Mammary epithelial cell (primary cell): ENCODE measurements at places on chromosomes 2 and 18.
A peak's percentile ranks its signal among the peaks of the same experiment; 100 is the strongest.

DNA sequence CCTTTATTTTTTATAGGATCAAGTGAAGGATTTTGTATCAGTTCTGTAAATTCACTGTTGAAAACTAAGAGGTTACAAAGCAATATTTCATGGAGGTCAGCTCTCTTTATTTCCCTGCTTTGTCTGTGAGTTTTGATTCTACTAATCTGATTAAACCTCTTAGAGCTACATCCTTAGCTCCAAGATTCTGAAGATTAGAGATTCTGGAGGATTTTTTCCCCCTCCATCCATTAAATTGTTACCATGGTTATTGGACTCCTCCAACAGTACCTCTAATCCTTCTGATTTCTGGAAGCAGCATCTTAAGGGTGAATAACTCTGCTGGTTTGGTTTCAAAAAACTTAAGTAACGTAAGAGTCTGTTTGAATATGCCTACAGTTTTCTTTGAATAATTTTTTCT is 110.0 kb downstream of the TANC1 start:
- DNase-seq = no peak

GRCh38 chr2:232892843-232893242 is 22.8 kb downstream of the SNORC start:
- DNase-seq = no peak

DNA sequence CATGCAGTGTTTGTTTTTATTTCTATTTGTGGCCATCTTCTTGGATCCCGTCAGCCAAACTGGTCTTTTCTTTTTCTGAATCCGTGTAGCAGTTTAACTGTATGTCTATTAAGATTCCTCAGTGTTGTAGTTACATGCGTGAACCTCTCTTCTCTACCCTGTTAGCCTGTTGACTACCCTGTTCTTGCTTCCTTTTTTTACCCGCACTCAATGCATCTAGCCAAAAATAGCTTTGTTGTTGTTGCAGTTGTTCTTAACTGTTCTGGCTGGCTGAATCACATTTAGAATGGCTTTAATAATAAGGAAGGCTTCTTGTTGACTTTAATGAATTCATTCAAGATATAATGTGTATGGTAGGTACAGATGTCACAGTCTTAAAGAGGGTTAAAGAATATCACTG is 137.1 kb downstream of the LCLAT1 start:
- no peak for DNase-seq

- DNase-seq = no peak
Measured at GRCh38 chr2:200081236-200081635, 125.9 kb downstream of the MAIP1 start.

GRCh38 chr18:23101861-23102432 is 33.3 kb upstream of the CABLES1 start:
- DNase-seq = no peak

DNA sequence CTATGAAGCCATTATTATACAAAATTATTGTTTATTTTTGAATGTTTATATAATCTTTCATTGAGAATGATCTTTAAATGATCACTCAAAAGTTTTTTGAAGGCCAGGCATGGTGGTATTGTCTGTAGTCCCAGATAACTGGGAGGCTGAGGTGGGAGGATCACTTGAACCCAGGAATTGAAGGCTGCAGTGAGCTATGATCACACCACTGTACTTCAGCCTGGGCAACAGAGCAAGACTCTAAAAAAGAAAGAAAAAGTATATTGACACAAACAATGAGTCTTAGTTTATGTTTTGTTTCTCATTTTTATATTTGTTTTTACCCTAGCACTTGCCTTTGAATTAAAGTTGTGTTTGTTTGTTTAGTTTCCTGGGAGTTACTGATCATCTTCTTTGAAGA is 2.3 kb downstream of the TWSG1 start:
- DNase-seq = no peak

DNA sequence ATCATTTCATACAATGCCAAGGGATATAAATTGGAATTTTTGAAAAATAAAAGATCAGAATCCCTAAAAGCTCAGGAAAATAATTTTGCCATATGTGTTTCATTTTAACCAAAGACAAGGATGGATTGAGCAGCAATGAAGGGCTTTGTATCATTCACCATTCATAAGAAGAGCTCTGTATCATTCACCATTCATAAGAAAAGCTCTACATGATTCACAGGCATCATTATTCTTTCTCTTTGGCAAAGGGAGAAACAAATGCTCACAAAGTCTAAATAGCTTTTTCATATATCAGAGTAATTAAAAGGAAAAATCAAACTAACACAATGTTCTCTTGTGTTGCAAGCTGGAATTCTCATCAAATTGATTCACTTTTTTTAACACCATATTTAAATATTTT is 169.1 kb upstream of the MC4R start:
- no peak for DNase-seq

DNA sequence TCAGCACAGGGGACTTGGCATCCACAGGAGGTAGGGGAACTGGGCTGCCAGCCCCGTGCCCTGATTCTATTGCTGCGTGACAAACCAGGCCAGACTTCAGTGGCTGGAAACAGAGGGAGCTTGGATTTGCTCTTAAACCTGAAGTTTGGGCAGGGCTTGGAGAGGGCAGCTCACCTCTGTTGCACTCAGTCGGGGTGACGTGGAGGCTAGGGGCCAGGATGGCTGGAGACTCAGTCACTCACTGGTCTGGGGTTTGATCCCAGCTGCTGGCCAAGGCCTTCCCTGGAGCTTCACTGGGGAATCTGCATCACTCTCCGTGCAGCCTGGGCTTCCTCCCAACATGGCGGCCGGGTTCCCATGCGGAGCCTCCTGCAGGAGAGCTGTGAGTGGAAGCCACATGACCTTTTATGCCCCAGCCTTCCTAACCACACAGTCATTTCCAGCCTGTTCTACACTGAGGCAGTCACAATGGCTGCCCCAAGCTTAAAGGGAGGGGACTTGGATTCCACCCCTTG is 175.2 kb upstream of the HDAC4 start:
- no peak for DNase-seq

DNA sequence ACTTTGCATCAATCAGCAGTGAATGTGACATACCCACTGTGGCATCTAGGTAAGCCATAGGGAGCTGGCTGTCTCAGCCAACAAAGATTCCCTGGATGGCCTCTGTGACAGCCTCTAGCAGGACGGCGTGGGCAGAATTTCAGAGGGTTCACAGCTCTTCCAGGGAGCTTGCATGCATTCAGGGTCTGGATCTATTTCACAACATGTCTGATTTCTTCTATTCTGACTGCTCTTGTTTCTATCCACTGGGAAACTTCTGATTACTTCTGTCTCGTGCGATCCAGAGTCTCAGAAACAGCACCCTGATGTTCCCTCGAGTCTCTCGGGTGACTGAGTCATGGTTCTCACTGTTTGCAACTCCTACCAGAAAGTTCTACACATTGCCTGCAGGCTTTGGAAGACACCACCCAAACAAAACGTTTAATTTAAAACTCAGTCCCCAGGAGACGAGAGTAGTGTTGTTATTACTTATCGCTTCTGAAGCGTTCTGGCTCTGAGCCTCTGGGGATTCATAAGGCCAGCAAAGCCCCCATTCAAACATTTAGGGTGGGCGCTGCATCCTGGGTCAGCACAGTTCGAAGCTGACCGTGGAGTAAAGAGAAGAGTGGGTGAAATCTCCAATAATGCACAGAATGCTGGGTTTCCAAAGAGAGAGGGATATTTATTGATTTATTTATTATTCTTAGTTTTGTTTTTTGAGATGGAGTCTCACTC is 41.9 kb upstream of the ODC1 start:
- DNase-seq = peak; percentile 14

GRCh38 chr2:191646163-191646902 is 31.6 kb upstream of the NABP1 start:
- peak; percentile 85 for DNase-seq

DNA sequence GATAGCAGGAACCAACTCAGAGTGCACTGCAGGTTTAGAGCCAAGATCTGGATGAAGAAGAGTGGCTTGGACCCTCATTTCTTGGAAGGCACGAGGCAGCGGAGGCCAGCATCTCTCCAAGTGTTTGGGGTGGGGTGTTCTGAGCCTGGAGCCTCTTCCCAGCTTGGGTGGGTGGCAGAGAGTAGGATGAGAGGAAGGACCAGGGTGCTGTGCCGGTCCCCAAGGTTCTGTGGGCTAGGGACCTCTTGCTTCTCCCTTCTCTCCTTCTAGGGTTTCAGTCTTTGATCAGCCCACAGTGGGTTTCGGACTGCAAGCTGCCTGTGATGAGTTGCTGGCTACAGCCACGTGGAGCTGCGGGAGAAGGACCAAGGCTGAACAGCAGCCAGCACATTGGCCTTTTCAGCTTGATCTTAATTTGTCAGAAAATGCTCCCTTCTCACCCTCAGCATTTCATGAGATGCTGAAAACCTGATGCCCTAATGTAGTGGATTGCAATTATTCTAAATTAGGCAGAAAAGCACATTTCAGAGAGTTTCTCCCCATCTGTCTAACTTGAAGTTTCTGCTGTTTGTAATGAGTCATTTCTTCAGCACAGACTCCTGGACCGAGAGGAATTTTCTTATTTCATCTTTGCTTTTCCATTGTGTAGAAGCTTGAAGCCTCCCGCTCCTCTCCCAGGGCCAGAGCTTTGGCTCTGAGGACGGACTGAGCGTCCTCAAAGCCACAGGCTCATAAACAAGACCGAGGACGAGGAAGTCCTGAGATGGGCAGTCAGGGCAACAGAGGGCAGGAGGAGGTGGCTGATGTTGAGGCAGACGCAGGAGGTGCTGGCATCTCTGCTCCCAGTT is 99.1 kb upstream of the HDAC4 start:
- no peak for DNase-seq

- peak; percentile 59 for DNase-seq
Measured at GRCh38 chr18:76167410-76167809, 327.6 kb downstream of the ZNF516 start.
